ENCODE measurements at places on chromosomes 1 and 21.

- DNase-seq, result peak; percentile 75
These were observed 152.9 kb upstream of the HMGB4 start for GRCh38 chr1:33710967-33711366.

- DNase-seq, result no peak
These were observed 147.6 kb downstream of the NEK7 start for GRCh38 chr1:198304431-198304830.

DNA sequence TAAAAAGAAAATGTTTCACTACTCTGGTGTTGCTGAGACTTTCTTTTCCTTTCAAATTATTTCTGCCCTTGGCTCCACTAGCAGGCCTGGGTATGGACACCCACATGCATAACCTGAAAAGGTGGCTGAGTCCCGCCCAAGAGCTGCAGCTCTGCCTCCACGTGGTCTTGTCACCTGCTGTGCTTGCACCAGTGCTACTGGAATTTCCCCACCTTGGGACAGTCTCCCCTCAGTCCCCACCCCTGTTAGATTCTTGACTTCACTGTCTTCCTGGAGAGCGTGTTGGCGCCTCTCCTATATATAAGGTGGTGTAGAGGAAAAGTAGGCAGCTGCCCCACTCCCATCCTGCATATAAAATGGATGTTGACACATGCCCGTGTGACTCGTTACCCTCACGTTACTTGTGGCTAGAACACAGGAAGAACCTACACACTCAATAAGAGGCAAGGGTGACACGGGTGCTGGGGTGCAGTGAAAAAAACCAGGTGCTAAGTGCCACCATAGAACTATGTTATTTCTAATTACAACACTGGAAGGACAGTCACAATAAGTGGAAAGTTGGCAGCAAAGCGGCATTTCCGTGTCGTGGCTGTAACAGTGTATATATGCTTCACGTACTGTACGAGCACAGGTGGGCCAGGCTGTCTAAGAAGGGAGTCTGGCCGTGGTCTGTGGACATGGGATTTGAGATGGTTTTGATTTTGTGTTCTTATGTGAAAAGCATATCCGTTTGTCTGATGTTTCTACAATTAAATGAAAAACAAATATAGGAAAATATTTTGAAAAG lies 61.0 kb downstream of the POFUT2 start:
- DNase-seq, result peak; percentile 50

GRCh38 chr1:54623216-54624007 lies at the start of gene FAM151A:
Gene FAM151A (minus strand): TSS chr1:54623525. CDS start chr1:54623395, 130 bp downstream.
- no peak for DNase-seq

All from GM23248 (cell line).